NCI-H187 (cell line): ENCODE measurements at places on chromosomes 1 and 21.

DNA sequence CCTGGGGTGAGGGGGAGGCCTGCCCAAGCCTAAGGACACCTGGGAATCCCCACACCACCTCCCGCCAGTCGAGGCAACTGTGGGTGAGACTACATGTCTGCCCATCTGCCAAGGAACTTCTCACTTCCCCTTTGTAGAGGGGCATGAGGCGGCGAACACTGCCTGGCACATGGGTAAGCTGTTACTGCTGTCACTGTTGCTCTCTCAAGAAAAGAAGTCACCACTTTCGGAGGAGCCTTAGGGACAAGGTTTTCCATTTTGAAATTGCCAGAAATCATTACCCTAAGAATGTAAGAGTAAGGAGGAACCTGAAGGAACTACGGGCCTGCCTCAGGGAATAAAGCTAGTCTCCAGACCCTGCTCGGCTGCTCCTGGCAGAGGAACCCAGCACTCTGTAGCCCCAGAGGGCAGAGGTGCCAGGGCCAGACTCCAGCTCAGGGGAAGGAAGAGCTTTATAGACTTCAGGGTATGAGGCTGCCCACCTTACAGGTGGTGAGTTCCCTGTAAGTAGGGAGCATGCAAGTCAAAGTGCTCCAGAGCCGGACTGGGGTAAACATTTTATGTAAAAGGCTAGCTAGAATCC lies 23.3 kb downstream of the SLC2A1 start:
- no peak for DNase-seq

- no peak for DNase-seq
Measured at GRCh38 chr1:210626341-210626740, 297.6 kb downstream of the HHAT start.

DNA sequence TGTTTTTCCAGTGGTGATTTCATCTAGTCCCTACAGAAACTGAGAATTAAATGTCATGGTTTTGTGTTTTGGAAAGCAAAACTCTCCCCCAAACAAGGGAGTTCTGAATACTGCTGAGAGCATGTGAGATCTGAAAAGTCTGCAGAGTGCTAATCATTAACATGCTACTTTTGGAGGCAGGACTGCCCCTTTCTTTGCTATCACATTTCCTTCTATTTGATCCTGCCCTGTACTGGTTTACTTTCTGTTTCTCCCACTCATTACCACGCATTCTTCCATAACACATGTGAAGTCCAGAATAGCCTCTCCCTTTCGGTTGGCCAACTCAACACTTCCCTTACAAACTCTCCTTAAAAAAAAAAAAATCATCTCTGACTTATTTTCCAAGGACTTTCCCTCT lies 63.6 kb downstream of the GADD45A start:
- DNase-seq = no peak

DNA sequence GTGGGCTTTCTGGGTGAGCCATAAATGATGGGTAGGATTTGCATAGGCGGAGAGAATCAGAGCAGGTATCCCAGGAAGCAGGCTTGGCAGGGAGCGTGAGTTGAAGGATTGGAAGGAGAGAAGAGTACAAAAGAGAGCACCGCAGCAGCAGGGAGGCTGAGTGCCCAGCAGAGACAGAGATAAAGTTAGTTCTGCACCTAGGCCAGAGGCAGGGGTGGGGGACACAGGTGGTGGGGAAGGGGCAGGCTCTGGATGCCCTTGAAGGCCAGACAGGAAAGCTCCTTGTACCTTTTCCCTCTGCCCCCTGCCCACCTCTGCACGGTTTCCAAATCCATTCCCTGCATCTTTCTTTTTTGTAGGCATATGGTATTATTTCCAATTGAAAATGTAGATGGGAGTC lies 33.0 kb upstream of the TRABD2B start:
- DNase-seq = no peak

DNA sequence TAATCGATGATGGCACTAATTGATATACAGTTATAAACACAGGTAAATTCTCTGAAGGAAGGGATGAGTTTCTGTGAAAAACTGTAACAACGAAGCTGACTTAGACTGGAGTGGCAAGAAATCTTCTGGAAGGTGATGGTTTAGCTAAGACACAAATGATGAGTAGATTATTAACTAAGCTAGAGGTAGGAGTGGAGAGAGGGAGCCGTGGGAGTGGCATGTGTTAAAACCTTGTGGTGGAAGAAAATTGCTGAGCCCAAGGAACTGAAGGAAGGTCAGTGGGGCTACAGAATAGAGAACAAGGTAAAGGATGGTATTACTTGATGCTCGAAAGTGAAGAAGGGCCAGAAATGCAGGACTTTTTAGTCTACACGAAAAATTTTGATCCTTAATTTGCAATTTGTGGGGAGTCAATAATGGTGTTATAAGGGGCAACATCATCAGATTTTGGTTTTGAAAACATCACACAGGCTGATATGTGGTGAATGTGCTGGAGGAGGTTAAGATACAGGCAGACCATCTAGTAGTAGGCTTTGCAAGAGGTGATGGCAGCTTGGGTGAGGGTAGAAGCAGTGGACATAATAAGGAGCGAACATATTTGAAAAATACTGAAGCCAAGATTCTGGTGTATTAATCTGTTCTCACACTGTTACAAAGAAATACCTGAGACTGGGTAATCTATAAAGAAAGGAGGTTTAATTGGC lies 93.8 kb downstream of the S1PR1 start:
- no peak for DNase-seq

- no peak for DNase-seq
Measured at GRCh38 chr1:152188673-152189591, 29.9 kb upstream of the RPTN start.

GRCh38 chr1:115642168-115643072 lies 650 bp downstream of the VANGL1 start:
- peak; percentile 67 for DNase-seq

DNA sequence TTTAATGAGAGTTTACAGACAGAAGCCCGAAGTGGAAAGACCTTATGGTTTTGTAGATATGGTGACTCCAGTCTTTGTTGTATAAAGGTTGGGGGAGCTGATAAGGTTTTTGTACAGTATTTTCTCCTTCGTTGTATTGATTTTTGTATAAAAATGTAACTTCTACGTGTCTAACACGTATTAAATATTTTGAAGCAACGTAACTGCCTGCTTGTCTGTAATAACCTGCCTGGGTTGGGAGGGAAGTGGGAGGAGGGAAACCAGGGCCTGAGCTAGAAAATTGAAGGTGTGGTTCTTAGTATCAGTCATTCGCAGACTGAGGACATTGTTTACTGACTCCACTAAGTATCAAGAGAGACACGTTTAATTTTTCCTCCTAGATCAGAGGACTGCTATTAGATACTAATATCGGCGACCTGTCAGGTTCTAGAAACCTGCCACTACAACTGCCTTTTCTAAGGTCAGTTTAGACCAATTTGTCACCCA lies 2.2 kb downstream of the IER5 start:
- no peak for DNase-seq

- no peak for DNase-seq
Measured at GRCh38 chr1:3590139-3590763, 21.1 kb downstream of the MEGF6 start.

DNA sequence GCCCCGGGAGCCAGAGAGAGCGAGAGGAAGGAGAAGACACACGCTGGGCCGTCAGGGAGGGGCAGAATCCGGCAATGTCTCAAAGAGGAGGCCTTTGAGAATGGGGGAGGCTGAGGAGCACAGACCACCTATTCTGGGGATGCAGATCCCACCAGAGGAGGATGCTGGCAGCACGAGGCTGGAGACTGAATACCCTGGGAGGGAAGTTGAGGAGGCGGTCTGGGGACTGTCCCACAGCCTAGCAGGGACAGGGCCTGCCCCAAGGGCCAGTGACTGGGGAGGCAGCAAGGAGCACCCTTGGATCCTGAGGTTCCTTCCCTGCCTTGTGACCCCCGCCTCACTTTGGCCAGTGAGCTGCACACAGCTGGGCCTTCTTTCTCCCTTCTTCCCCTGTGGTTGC lies 49.2 kb downstream of the SLC37A1 start:
- no peak for DNase-seq

GRCh38 chr21:17454315-17455027 lies 58.4 kb upstream of the CXADR start:
- no peak for DNase-seq

- no peak for DNase-seq
Measured at GRCh38 chr1:17516303-17517214, 22.9 kb upstream of the ARHGEF10L start.

DNA sequence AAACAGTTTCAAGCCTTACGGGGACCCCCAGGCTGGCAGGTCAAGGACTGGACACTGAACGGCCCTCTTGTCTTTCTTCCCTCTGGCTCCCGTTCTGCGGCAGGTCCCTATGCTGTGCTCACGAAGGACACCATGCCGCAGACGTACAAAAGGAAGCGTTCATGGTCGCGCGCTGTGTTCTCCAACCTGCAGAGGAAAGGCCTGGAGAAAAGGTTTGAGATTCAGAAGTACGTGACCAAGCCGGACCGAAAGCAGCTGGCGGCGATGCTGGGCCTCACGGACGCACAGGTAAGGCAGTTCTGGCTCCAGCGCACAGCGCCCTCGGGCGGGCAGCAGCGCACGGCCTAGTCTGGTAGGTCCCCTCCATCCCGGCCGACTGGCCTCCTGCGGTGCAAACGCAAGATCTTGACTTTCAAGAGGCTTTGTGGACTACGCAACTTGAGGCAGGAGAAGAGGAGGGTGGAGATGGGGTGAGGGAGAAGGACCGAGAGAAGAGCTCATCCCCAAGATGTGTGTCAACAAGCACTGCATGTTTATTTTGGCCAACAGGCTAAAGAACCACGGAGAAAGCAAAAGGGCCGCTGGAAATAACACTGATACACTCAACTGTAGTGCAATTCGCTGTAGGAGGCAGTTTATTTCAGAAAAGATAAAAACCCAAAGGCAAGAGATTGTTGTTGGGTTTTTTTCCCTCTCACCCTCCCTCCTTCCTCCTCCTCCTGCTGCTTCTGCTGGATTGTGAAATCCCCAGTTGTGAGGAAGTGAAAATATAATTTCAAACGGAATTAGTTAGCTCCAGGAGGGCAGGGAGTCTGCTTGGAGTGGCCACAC lies 3.0 kb downstream of the HLX start:
- no peak for DNase-seq

DNA sequence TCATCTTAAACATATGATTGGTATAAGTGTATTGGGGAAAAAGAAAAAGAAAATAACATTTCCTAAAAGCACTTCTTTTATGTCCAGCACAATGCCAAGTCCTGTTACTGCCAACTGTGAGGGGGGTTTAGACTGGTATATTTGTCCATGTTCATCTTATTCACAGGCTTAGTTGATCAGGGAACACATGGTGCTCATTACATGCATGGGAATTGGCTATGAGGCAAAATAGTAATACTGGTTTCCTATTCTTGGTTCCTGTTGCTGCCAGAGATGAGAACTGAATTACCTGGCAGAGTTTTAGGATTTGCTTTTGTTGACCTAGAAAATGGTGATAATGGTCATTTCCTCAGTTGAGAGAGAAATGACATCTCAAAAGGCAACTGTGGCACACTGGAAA lies 398.8 kb downstream of the DUSP10 start:
- no peak for DNase-seq

DNA sequence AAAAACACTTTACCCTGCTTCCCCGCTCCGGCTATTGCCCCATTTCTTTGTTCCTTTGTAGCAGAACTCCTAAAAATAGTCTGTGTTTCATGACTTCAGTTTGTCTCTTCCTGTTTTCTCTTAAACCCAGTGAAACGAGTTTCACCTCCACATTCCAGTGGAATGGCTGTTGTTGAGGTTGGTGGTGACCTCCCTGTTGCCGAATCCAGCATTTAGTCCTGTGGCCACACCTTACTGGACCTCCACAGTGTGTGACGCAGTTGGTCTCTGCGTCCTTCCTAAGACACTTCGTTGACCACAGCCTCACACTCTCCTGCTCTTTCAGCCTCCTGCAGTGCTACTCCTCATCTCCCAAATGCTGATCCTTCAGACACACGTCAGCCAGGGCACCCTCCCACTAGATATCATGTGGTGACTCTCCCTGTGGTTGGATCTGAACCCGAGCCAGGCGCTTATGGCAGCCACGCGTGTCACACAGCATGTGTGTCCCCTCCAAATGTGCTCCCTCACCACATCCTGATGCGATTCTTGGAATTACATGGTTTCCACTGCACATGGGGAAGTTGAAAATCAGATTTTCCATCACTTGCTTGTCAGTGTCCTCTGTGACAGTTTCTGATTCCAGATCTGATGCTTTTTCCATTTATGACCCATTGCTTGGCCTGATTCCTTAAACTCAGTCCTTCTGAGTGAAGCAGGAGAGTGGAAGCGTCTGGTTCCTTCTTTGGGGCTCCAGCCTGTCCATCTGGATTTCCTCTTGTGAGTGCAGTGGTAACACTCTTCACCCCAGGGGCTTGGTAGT lies 99.1 kb upstream of the ARTN start:
- no peak for DNase-seq

GRCh38 chr1:88528792-88529191 lies 155.3 kb upstream of the PKN2 start:
- DNase-seq = no peak

GRCh38 chr1:33256221-33256470 lies 146 bp upstream of the ZNF362 start:
- no peak for DNase-seq

- DNase-seq = no peak
Measured at GRCh38 chr21:36640174-36640720, 58.7 kb upstream of the SIM2 start.
